ENCODE measurements at places on chromosomes 1 and 21. TPM values are rescaled to one million over a fixed set of nuclear protein-coding genes. Genes with fewer than 3 reads are reported as not detected.

DNA sequence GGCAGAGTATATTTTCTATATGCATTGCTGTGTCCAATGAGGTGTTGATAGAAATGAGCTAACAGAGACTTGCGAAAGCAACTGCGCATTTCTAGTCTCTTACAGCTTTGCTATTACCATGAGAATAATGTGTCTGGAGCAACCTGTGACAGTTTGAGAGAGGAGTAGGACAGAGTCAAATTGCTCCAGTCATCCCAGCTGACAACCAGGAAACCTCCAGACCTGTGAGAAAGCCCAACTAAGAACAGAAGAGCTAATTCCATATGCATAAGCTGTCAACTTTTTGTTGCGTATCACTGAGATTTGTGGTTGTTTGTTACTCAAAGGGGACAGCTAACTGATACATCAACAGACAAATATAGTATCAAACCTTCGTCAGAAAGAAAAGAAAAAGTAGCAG is 354.1 kb upstream of the LRRC7 start:
- no peaks in the 10 kb centered on the region for H3K4me1 ChIP-seq
- DNase-seq: no peak
- no peaks in the 10 kb centered on the region for H3K36me3 ChIP-seq
- no peak overlapping the region for H3K27ac ChIP-seq

DNA sequence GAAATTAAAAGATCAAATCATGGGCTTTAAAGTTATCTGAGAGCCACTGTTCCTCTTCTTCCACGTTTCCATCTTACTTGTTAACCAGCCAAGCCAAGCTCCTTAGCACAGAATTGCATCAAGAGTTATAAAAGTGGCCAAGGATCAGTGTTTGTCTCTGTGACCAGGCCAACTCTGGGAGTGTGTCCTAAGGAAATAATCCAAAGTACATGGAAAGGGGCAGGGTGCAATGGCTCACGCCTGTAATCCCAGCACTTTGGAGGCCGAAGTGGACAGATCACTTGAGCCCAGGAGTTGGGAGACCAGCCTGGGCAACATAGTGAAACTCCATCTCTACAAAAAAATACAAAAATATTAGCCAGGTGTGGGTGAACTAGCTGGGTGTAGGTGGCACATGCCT is 10.0 kb upstream of the MPZL1 start:
- no peak overlapping the region for H3K4me3 ChIP-seq
- peaks cover 7% of the 10 kb centered on the region for H3K4me1 ChIP-seq
- H3K27me3 ChIP-seq: peaks cover 25% of the 10 kb centered on the region
- no peak overlapping the region for H3K27ac ChIP-seq
- peaks cover 2% of the 10 kb centered on the region for H3K36me3 ChIP-seq

GRCh38 chr21:33023574-33024200 is 2.0 kb upstream of the OLIG2 start:
- H3K27me3 ChIP-seq: peaks cover 81% of the 10 kb centered on the region
- H3K27ac ChIP-seq: peak overlapping the region; percentile 65
- H3K36me3 ChIP-seq: no peaks in the 10 kb centered on the region
- DNase-seq: no peak
- peaks cover 9% of the 10 kb centered on the region for H3K4me1 ChIP-seq

DNA sequence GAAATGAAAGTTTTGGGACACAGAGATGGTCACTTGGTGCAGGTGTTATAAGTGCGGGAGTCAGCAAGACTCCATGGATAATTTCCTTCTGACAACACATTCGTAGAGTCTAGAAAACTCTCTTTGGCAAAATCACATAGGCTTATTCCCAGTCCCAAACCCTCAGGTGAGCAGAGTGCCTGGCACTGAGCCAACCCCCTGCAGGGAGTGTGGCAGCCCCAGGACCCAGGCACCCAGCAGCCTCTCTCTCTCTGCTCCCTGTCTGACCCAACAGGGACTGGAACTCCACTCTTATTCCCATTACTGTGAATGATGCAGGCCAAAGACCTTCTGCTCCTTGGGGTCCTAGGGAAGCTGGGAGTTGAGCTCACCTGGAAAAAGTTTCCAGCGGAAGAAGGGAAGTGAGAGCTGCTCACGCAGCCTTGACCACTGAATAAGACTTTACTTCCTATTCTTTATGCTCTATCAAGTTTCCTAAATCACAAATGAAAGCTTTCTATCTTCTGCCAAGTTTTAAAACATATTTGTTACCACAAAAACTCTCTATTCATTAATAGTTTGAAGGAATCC is 132.6 kb upstream of the ETV3 start:
- H3K27me3 ChIP-seq: no peaks in the 10 kb centered on the region
- no peak overlapping the region for H3K4me3 ChIP-seq
- H3K36me3 ChIP-seq: no peaks in the 10 kb centered on the region
- H3K4me1 ChIP-seq: peaks cover 16% of the 10 kb centered on the region

DNA sequence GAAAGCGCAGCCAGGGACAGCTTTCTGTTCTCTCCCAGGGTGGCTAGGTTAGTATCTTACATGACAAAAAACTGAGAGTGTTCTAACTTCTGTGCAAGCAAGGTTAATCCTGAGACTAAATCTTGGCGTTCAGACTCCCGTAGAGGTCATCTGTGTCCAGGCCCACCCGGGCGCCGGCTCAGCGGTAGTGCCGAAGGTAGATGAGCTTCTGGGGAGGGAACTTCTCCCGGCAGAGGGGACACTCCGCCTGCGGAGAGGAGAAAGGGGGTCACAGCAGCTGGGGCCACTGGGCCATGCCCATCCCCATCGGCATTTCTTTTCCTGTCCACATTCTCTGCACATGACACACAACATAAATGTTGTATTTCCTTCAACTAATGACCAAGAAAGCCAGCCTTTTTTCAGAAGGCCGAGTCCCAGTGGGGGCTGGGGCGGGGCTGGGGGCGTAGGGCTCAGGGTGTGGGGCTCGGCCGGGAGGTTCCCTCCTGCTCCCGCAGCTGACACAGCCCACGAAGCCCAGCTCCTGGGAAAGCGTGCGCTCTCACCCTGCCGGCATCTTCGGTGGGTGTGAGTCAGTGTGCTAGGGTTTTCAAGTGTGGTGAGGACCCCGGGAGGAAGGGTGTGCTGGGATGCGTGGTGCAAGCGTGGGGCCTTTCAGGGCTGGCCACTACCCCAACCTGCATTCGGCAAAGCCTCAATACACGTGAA is 6.6 kb downstream of the PEX10 start:
- H3K27ac ChIP-seq: peak overlapping the region; percentile 45
- H3K36me3 ChIP-seq: peaks cover 11% of the 10 kb centered on the region
- no peaks in the 10 kb centered on the region for H3K27me3 ChIP-seq
- DNase-seq: no peak

DNA sequence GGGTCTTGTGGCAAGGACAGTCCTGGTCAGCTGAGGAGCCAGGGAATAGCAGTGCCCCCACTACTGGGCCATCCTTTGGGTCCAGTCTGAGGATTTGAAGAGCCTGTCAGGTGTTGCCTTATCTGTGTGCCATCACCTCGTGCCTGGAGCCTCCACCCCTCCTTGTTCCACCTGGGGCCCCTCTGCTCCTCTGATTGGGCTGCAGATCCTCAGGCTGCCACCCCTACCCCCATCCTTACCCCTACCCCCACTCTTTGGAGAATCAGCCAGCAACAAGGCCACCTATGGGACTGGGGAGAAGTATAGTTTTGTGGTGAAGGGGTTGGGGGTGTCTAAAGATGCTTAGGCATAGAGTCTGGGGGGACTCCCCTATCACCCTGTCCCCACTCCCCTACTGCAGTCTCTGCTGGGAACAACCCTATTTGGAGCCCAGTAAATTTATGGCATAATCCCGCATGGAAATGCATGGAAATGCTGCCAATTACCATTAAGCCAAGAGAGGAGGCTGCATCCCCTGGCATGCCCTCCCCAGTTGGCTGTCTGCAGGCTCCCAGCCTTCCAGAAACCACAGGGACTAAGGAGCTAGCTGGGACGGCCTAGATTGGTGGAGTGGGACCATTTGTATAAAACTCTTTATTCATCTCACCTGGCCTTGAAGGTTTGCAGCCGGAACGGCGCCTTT is 142.7 kb upstream of the CSF3R start:
- no peaks in the 10 kb centered on the region for H3K36me3 ChIP-seq
- peaks cover 15% of the 10 kb centered on the region for H3K27me3 ChIP-seq
- H3K4me1 ChIP-seq: peaks cover 9% of the 10 kb centered on the region
- no peak overlapping the region for H3K4me3 ChIP-seq
- no peak overlapping the region for H3K27ac ChIP-seq

DNA sequence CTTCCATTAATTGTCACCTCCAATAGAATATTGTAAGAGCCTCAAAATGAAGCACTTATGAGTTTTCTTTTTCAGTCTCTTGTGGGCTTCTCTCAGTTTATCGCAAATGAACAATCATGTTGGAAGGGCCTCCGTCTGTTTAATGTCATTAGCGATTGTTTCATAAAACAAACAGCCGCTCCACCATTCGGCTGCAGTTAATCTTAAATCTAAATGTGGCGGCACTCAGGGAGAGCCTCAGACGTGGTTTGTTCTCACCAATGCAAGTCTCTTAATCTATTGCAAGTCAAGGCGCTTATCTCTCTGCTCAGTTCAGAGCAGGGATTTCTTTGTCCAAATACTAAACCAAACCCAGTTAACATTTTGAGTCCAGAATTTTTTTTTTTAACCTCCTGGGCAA is 34.9 kb upstream of the ESRRG start:
- H3K36me3 ChIP-seq: no peaks in the 10 kb centered on the region
- H3K27ac ChIP-seq: peak overlapping the region; percentile 76
- peaks cover 37% of the 10 kb centered on the region for H3K4me1 ChIP-seq

- peaks cover 11% of the 10 kb centered on the region for H3K27me3 ChIP-seq
- no peaks in the 10 kb centered on the region for H3K36me3 ChIP-seq
- peaks cover 14% of the 10 kb centered on the region for H3K4me1 ChIP-seq
- no peak for DNase-seq
- H3K4me3 ChIP-seq: no peak overlapping the region
Observed at GRCh38 chr1:212481438-212481767, 48.7 kb downstream of the NENF start.

GRCh38 chr1:159580340-159580739 is 7.3 kb upstream of the APCS start:
- H3K4me3 ChIP-seq: no peak overlapping the region
- H3K4me1 ChIP-seq: no peaks in the 10 kb centered on the region
- H3K36me3 ChIP-seq: no peaks in the 10 kb centered on the region
- H3K27ac ChIP-seq: no peak overlapping the region

- H3K4me1 ChIP-seq: peaks cover 9% of the 10 kb centered on the region
- H3K27ac ChIP-seq: peak within 1 kb of the TSS; percentile 97
- H3K4me3 ChIP-seq: peak within 1 kb of the TSS; percentile 99
Observed at GRCh38 chr1:155856975-155857930, at the start of gene GON4L. Gene GON4L, minus strand, starts transcription at chr1:155857214. Its CDS starts 3,434 bp downstream, at chr1:155853780.

EPS8L3 gene
- 14.2 TPM for total RNA-seq

ATAD3C gene
- total RNA-seq: 1.9 TPM

FCRL5 gene
- total RNA-seq: not detected

HSD3B2 gene
- total RNA-seq: not detected

SYCP1 gene
- not detected for total RNA-seq

CHI3L2 gene
- not detected for total RNA-seq

DISP1 gene
- 9.3 TPM for total RNA-seq

CFAP57 gene
- 2.2 TPM for total RNA-seq

SIK1 gene
- total RNA-seq: 8.1 TPM

ZNF695 gene
- total RNA-seq: 15.1 TPM

Measured in progenitor cell of endocrine pancreas (in vitro differentiated cells).